ENCODE measurements at places on chromosomes 16 and 17.
A peak's percentile ranks its signal among the peaks of the same experiment; 100 is the strongest.

GRCh38 chr17:39674702-39675389 lies 6.6 kb downstream of the PNMT start:
- DNase-seq: no peak

- DNase-seq: peak; percentile 97
These were observed at the start of gene NFATC3 for GRCh38 chr16:68085259-68086071. Gene NFATC3, plus strand, starts transcription at chr16:68085370. Its CDS starts 312 bp downstream, at chr16:68085682.

- no peak for DNase-seq
These were observed 236.1 kb upstream of the C16orf82 start for GRCh38 chr16:26830428-26831127.

GRCh38 chr16:78269256-78269655 lies 169.8 kb downstream of the WWOX start:
- DNase-seq: no peak

- DNase-seq: no peak
These were observed 232.8 kb upstream of the SALL1 start for GRCh38 chr16:51383909-51384308.

DNA sequence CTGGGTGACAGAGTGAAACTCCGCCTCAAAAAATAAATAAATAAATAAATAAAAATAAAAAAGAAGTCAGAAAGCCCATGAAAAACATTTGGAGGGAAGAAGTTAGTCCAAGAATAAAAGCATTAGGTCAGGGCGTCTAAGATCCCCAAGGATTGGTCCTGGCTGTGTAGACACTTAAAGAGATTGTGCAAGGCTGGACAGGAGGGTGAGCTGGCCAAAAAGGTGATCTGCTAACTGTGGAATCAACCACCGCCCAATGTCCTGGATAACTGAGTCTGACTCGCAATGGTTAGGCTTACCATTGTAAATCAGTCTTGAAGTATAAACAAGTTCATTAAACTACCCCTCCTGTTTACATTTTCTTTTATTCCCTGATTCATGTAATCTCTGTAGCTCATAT lies 8.8 kb upstream of the ABCA8 start:
- no peak for DNase-seq

DNA sequence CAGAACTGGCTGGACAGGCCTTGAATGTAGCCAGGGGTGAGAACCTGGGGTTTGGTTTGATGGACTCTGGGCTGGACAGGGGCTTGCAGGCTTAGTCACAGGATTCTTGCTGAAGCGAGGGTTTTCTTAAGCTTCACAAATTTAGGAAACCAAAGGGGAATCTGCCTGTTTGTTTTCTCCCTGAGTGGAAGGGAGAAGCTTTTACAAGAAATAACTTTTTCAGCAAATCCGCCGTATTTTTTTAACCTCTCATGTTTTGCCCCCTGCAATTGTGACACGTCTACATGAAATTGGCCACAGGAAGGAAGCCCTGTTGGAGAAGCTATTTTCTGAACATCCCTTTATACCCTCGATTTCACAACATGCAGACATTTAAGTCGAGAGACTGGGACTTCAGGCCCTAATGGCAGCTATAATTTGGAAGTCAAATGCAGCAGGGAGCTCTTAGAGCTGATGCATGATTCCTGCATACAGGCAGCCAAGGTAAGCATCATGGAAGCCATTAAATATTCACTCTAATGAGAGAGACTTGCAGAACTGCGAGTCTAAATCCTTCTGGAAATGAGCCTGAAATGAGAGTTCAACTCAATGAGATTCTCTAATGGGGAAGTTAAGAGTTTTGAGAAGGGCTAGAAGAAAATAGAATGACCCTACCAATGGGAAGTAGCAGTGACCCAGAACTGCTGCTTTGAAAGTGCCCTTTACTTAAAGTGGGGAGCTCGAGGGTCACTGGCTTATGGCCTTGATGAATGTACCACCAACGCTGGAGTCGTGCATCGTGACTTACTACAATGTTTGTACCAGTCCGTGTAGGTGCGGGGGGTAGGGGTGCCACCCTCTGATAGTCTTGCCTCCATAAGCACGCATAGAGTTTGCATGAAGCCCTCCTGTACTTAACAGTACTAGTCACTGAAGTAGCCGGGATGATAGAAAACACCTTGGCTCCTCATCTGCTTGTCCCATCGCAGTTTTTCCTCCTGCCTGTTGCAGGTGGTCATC lies 45.1 kb upstream of the IRF8 start:
- no peak for DNase-seq

DNA sequence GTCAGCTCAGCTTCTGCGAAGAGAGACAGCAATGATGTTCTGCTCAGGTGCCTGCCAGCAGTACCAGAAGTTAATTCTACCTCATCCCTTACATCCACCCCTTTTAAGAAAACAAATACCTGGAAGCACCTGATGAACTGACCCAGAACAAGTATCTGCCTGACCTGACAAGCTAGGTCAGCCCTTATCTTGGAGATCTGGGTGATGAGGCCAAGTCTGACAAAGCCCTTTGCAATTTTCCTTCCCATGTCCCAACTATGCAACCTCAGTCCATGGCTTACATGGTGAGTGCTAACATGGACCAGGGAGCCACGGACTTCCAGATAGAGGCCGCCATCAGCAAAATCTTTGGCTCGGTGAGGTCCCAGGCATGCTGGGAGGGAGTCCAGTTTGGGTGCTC lies 3.6 kb downstream of the ACADVL start:
- no peak for DNase-seq

Measured in activated CD4-positive, CD25-positive, alpha-beta regulatory T cell treated with anti-CD3 and anti-CD28 coated beads, Interleukin-2, amount 50 U/mL, for 16 hours (primary cell).